ENCODE measurements at places on chromosomes 16 and 17.

DNA sequence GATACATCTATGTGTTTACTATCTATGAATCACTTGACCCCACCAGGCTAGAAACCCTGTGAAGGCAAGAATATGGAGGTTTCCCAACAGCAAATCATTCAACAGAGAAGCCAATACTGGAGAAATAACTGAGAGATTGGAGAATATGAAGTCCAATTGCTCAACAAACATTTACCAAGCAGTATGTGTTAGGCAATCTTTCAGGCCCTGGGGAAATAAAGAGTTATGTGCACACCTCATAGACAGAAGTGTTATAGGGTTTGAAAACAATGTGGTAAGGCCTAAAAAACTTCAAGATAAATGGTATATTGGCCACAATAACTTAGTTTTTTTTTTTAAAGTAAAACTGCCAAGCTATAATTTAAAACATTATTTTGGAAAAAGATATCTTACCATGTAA is 1245.8 kb downstream of the CDH11 start:
- no peak for DNase-seq

DNA sequence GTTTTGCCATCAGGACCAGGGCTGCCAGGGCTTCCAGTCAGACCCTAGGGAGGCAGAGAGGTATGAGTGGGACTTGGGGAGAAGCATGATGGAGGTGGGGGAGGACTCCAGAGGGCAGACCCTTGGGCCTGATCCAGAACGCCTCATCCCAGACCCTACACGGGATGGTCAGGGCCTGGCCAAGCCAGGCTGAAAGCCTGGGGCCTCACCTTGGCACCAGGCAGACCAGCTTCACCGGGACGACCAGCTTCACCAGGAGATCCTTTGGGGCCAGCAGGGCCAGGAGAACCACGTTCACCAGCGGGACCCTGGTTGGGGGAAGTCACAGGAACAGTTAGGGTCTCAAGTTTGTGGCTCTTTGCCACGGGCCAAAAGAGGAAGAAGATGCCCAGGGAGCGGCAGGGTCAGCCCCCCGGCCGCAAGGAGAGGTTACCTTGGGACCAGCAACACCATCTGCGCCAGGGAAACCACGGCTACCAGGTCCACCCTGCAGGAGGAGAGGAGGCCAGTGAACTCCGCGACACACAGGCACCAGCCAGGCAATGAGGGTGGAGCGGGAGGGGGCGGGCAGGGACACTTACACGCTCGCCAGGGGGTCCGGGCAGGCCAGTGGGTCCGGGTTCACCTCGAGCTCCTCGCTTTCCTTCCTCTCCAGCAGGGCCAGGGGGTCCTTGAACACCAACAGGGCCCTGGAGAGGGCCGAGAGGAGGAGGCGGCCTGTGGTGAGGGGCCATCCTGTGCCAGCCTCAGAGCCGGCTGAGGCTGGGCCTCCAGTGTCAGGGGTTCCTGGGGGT is 7.1 kb downstream of the COL1A1 start:
- DNase-seq = no peak

DNA sequence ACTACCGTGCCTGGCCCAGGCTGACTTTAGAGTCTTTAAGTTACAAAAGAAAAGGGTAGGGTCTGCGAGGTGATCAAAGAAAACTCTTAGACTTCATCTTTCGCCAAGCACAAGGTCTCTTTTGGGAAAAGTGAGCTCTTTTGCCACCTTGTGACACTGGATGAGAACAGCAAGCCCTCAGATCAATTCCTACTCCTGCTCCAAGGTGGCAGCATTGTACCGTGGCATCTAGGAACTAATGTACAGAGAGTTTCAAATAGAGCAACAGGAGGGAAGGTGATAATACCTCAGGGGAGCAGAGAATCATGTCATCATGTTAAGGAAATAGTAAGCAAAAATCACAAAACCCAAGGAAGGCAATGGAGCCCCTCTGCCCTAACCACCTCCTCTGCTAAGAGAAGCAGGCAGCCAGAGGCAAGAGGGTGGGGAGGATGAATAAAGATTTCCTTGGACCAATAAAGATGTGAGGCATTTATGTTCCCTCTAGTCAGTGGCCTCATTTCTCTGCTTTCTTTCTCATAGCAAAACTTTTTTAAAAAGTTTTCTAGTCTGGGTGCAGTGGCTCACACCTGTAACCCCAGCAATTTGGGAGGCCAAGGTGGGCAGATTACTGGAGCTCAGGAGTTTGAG is 2.1 kb upstream of the C17orf78 start:
- peak; percentile 94 for DNase-seq

DNA sequence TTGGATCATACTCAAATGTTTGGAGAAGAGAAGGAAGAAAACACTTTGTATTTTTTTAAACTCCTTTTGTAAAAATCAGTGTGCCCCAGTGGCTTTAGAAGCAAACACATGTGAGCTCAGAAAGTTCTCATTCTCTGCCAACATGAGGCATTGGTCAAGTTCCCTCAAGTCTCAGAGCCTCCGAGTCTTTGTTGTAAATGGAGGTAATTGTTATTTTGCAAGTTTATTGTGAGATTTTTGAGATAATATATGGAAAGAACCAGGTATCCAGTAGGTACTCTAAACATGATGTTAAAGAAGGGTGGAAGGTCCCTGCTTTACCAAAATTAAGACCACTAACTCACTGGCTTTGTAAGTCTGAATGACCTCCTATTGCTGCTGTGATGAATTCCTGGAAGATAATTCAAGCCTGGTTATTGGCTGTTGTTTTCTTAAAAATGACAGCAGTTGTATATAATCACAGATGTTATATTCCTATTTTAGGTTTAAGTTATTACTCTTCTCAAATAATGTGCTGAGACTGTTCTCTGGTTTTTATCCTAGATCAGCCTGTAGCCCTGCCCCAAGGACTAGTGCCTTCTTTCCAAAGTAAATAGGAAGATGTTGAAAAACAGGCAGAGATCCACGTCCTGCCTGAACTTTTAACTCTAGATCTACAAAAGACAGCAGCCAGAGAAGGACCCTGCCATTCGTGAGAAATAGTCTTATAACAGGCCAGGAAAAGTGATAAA is 2.4 kb downstream of the HLF start:
- DNase-seq = peak; percentile 20

DNA sequence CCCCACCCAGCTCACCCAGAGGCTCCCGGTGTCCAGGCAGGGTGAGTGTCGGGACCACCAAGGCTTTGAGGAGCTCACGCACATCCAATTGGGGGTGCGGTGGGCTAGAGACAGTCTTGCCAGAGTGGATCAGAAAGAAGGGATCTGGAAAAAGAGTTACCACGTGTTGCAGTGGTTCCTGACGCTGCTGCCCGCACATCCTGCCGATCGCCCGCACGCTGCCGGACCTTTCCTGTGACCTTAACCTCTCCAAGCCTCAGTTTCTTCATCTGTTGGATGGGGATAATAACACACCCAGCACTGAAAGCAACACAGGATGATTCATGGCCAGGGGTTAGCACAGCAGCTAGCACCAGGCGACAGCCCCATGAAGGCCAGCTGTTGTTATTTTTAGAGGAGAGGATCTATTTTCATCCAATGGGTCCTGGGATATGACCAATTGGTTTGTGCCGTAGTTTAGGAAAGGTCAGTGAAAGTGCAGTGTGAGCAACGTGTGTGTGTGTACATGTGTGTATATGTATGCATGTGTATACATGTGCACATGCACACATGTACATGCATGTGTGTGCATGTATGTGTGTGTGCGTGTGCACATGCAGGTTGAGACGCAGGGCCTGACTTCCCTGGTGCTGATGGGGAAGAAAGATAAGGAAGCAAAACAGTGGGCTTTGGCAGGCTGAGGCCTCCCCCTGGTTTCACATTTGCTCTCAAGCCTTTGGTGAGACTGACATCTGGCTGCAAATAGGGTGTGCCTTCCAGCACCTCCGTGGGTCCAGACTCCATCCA is 2.5 kb downstream of the ITGAX start:
- DNase-seq = no peak

DNA sequence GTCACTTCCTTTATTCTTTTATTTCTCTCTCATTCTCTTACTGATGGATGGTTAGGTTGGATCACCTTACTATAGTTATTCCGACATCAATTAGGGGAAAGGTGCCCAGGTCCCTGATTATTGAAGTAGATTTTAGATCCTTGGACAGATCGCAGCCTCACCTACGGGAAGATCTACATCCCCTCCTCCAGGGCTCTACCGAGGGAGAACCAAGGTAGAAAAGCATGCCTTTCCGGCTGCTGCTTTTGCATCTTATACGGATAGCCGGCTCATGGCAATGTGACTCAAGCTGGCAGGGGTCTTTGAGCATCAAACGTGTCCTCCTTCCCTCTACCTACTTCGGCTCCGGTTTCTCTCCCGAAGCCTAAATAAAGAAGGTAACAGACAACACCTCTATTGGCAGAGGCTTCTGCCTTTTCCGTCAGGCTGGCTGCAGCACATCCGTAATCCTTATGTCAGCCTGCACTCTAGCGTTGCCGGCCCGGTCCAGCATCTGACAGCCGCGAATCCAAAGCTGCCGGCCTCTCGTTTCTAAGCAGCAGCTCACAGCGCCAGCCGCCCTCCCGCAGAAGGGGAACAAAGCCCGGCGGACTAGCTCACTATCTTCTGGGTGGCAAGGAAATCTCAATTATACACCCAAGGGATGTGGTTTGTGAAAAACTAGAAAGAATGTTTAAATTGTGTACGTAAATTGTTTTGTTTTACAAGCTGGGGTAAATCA is 46.9 kb downstream of the IRX6 start:
- DNase-seq = peak; percentile 81

DNA sequence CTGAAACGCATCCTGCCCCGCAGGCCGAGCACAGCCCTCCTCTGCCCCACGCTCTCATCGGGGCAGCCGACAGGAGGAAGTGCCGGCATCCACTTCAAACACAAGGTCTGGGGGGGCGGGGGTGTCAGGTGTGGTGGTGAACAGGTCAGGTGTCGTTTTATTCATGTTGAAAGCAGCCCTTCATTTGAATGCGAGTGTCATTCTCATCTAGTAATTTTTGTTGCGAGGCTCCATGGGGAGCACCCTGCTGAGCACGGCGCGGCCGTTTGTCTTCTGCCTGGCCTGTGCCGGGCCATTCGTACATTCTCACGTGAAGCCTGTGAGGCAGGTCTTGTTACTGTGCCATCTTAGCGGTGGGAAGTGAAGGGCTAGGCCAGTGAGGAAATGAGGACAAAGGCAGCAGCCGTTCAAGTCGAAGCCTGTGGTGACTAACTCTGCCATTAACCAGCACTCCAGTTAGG is 1.9 kb downstream of the ACSF3 start:
- DNase-seq = peak; percentile 49

- DNase-seq = no peak
Measured at GRCh38 chr17:43905985-43906852, 1.1 kb downstream of the MPP2 start.

- DNase-seq = peak; percentile 89
Measured at GRCh38 chr17:47315451-47316266, 8.1 kb upstream of the EFCAB13 start.

DNA sequence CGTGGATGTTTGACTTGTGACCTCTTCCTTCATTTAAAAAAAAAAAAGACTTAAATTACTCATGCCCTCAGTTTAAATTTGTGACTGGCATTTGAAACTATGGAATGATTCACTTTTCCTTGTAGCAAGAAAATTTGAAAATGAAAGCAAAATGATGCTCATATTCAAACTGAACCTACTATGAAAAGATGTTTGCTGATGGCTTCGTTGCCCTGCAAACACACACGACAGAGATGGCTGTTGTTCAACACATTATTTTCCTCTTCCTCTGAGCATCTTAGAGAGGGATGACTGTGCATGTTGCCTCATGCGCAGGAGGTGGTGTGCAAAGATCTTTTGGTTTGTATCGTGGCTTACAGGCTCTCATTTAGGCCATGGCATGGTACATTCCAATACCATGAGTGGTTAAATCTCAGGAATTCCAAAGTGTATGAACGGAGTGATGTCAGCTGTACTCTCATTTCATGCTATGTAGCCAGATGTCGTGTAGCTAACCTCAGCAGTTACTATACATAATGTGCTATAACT is 164.5 kb downstream of the PRKCA start:
- DNase-seq = no peak

DNA sequence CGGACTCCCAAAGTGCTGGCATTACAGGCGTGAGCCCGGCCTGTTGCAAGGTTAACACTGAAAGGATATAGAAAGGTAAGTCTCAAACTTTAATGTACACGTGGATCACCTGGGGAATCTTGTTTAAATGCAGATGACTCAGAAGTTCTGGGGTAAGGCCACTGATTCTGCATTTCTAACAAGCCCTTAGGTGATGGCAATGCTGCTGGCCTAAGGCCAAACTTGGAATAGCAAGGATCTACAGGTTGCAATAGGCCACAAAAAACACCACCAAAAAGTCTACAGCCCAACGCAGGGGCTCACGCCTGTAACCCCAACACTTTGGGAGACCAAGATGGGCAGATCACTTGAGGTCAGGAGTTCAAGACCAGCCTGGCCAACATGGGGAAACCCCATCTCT is 4.2 kb downstream of the CMTM4 start:
- DNase-seq = no peak

DNA sequence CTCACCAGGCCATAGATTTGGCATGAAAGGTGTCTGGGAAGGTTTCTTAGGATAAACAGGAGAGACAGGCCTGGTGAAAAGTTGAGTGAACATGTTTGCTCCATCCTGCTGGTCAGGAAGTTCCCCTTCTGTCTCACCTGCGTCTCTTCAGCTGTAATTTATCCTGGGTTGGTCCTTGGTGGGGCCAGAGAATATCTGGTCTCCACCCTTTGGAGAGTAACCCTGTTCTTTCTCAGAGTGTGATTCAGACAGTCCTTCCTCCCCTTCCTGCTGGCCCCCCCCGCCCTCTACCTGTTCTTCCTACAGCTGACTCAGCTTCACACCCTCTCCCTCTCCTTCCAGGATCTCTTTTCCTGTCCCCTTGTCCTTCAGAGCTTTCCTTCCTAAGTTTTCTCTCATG is 17.1 kb downstream of the MINK1 start:
- DNase-seq = no peak

- no peak for DNase-seq
Measured at GRCh38 chr16:10145542-10146035, 36.6 kb downstream of the GRIN2A start.

- DNase-seq = no peak
Measured at GRCh38 chr16:81891736-81892364, 112.8 kb downstream of the PLCG2 start.

GRCh38 chr17:68719431-68719830 is 118.3 kb upstream of the FAM20A start:
- no peak for DNase-seq

DNA sequence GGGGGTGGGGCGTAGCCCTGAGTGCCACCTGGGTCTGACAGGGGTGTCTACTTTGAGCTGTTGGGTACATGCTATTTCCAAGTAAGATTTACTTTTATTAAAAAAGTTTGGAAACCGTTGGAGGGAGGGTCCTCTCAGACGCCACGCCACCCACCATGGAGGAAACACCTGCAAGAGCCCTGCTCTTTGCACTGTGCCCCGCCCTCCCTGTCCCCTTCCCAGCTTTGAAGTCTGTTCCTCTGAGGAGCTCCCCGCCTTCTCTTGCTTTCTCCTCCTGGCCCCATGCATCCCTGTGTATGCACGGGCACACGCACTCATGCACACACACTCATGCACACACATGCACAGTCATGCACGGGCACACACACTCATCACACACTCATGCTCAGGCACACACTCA is 15.5 kb downstream of the ADGRG1 start:
- DNase-seq = no peak
